ENCODE measurements at places on chromosomes 12 and 14.
A peak's percentile ranks its signal among the peaks of the same experiment; 100 is the strongest.

GRCh38 chr12:5399266-5399665 is 32.6 kb upstream of the NTF3 start:
- DNase-seq, result no peak

DNA sequence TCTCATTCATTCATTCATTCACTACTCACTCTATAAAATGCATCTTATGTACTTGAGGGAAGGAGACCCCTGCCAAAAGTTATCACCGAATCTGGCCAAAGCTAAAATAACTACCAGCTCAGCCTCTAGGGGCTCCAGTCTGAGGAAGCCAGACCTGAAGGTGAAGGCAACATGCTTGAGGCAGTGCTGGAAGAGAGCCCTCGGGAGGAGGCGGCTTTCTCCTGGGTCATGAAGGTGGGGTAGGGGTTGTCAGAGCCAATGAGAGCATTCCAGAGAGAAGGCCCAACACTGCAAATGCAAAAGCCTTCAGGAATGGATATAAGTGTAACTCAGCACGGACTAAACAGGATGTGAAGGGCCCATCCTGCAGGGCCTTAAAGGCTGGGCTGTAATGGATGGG is 62.4 kb downstream of the GSC start:
- DNase-seq, result no peak

- no peak for DNase-seq
These were observed 581.0 kb upstream of the TMEM132C start for GRCh38 chr12:127685931-127686330.

DNA sequence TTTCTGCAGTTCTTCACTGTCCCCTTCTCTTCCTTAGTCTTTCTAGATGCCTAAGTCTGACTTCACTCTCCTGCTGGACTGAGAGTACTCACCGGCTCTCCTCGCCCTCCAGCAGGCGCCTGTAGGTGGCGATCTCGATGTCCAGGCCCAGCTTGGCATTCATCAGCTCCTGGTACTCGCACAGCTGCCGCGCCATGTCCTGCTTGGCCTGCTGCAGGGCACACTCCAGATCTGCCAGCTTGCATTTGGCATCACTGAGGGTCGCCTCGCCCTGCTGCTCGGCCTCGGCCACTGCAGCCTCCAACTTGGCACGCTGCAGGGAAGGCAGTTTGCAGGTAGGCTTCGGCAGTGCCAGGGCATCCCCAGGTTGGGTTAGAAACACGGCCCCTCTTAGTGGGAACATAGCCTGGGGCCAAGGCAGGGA is 5.2 kb downstream of the KRT84 start:
- DNase-seq, result peak; percentile 17

GRCh38 chr14:73965216-73965615 is 15.1 kb downstream of the COQ6 start:
- DNase-seq, result no peak

DNA sequence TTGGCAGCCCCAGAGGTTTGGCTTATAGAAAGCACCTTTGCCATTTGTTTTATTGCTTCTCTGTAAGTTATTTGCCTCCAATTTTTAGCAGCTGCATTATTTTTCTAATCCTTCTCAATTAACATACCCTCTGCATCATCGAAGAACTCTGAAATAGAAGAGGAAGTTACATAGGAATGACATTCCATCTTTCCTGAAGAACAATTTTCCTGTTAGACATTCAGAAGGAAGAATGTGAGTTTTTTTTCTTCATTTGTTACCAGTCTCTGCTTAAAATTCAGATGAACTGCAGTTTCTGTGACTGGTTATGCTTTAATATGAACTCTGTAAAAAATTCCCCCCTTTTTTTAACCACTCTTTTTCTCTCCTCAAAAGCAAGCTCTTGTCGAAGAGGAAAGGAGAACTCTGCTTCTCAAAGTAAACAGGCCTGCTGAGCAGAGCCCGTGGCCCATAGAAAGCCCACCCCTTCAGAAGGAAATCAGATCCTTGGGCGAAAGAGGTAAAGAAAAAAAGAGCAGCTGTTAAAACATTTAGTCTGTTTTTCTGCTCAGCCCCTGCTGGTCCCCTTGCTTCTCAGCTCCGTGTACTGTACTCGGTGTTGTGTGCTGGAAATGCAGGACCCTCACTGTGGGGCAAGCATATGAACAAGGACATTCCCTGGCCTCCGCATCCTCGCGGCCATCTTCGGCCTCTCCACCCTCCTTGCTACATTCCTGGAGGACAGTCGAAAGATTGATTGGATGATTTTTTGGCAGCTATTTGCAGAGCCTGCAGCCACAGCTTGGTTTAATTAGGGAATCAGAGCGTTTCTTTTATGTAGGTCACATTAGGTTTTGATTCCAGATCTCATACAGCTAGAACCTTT is 164.4 kb upstream of the LRIG3 start:
- DNase-seq, result no peak

DNA sequence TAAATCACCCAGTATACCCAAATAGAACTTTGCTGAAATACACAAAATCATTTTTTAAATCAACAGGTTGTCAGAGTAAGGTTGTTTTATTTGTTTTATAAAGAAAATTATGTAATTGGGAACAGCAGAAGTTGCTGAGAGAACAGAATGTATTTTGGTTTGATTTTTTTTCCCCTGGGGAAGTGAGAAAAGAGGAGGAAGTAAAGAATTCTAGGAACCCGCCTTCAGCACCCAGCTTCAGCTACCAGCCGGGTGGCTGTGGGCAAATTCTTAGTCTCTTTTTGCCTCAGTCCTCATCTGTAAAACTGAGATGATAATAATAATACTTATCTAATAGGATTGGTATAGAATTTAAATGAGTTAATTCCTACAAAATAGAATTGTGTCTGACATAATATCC is 119.4 kb downstream of the SRGAP1 start:
- no peak for DNase-seq

DNA sequence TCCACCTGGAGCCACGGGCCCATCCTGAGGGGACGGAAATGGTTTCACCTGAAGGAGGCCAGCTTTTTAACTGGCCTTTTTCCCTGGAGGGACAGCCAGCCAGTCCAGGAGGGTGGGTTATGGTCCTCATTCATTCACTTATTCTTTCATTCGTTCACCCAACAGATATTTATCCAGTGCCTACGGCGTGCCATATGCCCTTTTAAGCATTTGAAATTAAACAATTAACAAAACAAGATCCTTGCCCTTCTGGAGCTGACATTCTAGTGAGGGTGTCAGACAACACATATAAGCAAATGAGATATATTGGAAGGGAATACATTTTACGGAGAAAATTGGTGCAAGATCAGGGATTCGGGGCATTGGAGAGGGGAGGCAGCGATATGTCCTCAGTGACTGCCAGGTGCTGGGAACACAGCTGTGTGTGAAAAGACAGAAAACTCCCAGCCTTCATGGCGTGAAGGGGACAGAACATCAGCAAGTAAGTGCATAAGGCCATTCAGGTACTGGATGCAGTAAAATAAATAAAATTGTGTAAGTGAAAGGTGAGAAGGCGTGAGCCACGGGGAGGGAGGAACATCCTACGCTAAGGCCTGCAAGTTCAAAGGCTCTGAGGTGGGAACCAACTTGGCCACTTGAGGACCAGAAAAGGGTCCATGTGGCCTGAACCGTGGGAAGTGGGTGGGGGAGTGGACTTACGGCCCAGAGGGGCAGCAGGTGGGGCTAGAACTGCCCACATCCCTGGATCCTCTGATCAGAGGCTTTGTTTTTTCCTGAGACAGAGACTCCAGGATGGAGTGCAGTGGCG is 684 bp upstream of the ABCB9 start:
- DNase-seq, result no peak

GRCh38 chr12:110102255-110102654 is 21.9 kb upstream of the IFT81 start:
- peak; percentile 31 for DNase-seq

DNA sequence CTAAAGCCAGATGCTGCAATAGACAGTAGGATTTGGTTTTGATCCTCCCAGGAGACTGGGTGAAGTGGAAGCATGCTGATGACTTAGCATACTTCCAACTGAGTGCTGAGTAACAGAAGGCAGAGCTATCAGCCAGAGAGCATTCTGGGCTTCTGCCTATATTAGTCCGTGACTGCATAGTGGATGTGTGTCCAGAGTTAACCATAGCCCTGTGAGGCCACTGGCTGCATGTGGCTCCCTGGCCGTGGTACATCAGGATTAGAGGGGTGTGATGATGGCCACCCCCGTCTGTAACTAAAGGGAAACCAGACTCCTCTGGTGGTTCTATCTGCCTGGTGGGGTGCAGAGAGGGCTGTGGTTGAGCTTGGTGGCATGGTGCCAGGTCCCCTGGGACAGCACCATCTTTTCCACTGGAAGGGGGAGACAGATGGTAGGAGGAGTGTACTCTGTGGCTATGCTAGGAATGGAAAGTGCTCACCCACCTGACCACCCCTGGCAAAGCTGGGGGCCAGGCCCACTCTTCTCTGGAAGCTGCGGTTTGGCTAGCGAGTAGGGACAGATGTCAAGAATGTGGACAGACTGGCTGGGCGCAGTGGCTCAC is 27.4 kb downstream of the ABCD4 start:
- no peak for DNase-seq

- peak; percentile 20 for DNase-seq
These were observed 199.5 kb upstream of the CAND1 start for GRCh38 chr12:67069451-67070306.

- no peak for DNase-seq
These were observed 122.5 kb downstream of the PHLDA1 start for GRCh38 chr12:75908961-75909605.

DNA sequence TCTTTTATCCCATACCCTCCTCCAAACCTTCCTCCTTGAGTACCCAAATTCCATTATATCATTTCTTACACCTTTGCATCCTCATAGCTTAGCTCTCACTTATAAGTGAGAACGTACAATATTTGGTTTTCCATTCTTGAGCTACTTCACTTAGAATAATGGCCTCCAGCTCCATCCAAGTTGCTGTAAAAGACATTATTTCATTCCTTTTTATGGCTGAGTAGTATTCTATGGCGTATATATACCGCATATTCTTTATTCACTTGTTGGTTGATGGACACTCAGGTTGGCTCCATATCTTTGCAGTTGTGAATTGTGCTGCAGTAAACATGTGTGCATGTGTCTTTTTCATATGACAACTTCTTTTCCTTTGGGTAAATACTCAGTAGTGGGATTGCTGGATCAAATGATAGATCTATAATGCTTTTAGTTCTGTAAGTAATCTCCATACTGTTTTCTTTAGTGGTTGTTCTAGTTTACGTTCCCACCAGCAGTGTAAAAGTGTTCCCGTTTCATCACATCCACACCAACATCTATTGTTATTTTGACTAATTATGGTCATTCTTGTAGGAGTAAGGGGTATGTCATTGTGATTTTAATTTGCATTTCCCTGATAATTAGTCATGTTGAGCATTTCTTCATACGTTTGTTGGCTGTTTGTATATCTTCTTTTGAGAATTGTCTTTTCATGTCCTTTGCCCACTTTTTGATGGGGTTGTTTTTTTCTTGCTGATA is 10.1 kb downstream of the RAB21 start:
- no peak for DNase-seq

DNA sequence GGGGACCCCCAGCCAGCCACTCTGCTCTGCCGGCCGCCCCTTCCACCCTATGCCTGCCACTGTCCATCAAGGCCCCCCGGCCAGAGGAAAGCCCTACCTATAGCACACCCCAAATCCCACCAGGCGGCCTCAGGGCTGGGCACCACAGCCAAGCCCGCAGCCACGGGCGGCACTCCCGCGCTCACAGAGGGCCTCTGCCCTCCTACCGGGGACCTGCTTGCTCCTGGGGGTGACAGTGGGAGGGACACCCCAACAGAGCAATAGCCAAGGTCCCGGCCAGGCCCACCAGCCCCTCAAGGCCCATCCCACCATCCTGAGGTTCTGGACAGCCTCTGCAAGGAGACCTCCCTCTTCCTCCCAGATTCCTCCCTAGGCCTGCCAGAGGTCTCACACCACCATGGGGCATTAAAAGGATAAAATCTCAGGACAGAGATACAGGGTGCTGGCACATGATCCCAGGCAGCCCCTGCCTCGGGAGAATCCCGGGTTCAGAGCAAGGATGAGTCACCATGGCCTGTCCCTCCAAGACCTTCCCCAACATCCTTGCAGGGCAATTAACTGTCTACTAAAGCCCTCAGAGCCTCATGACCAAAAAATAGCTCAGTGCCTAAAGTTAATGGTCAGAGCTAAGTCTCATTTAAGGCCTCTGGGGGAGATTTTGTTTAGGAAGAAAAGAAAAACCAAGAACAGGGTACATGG is 17.1 kb downstream of the CCDC85C start:
- DNase-seq, result no peak

- DNase-seq, result no peak
These were observed 992.9 kb downstream of the GALC start for GRCh38 chr14:87000081-87000480.

GRCh38 chr14:80996049-80996901 is 40.9 kb downstream of the TSHR start:
- no peak for DNase-seq

GRCh38 chr12:108856170-108856427 is 1.3 kb downstream of the SSH1 start:
- no peak for DNase-seq

- DNase-seq, result no peak
These were observed 27.0 kb downstream of the MAP3K9 start for GRCh38 chr14:70782361-70782760.

GRCh38 chr14:81418057-81418790 is 18.1 kb upstream of the STON2 start:
- no peak for DNase-seq

DNA sequence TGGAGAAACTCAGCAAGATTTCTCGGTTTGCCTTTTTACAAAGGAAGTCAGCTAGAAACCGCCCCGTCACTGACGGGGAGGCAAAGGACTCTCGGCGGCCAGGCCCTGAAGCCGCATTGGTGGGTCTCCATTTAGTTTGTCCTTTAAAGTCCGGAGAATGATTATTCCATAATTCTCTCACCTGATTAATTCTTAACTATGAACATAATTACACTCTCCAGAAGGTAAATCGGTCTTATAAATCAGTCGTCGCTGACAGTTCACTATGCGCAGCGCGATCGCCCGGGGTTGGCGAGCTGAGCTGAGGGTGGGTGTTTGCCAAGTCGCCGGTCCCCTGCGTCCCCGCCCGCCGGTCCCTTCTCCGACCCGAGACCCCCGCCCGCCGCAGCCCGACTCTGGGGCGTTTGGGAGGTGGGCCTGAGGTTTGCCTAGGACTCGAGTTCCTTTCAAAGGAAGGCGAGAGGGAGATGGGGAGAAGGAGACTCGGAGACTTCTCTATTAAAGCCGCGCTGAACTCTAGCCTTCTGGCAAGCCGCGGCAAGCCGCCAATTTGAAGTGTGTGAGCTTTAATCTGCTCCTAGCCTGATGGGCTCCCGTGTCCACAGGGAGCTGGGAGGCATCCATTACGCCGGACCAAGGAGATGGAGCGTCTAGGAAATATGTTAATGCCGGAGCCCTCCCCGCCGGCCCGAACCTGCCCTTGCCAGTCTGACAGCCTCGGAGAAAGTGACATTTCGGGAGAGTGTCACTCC is 392.9 kb downstream of the NOVA1 start:
- no peak for DNase-seq

GRCh38 chr12:19850346-19851065 is 411.2 kb downstream of the AEBP2 start:
- no peak for DNase-seq
